ENCODE measurements at places on chromosomes 4 and X.

DNA sequence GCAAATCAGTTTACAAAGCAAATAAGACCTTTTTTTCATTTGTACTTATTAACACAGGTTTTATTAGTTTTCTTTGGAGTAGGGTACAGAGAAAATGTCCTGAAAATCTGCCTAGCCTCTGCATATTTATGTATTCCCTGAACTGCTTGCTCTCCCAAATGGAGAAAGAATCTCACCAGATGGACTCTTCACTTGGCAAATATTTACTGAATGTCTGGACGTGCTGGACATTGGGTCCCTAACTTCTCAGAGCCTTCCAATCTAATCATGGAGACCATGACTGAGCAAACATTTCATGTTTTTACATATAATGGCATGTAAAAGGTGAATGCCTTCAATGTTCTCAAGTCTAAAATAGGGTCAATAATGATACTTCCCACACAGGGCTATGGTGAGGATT lies 126.0 kb downstream of the CHRDL1 start:
- no peak for DNase-seq

DNA sequence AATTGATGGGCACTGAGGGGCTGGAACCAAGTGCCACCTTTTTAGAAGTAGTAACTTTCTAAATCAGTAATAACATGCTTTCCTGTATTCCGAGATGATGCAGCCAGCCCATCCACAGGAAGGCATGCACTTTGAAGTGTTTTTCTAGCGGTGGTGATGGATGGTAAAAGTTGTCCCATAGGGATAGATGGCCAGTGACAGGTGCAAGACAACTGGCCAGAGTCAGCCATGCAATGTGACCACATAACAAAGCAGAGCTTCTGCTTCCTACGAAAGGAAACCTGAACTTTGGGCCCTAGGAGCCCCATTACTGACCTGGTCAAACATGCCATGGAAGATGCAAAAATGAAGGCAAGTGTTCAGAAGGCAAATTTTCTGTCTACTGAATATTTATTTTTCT lies 72.3 kb downstream of the NR3C2 start:
- no peak for DNase-seq

GRCh38 chrX:65932173-65933084 lies 107.5 kb downstream of the VSIG4 start:
- DNase-seq = no peak

- no peak for DNase-seq
These were observed 59.8 kb upstream of the ACSL1 start for GRCh38 chr4:184885602-184886001.

DNA sequence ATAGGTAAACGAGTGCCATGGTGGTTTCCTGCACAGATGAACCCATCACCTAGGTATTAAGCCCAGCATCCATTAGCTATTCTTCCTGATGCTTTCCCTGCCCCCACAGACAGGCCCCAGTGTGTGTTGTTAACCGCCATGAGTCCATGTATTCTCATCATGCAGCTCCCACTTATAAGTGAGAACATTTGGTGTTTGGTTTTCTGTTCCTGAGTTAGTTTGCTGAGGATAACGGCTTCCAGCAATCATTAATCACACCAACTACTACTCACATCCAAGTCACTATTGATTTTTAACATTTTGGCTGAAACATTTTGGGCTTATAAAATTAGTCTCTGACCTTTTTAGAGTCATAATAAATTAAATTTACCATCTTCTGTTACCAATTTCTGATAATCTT lies 205.3 kb downstream of the SPOCK3 start:
- DNase-seq = no peak

GRCh38 chr4:74374561-74375327 lies 9.8 kb downstream of the EREG start:
- DNase-seq = no peak

GRCh38 chr4:119731146-119731742 lies 102.6 kb upstream of the PDE5A start:
- no peak for DNase-seq

DNA sequence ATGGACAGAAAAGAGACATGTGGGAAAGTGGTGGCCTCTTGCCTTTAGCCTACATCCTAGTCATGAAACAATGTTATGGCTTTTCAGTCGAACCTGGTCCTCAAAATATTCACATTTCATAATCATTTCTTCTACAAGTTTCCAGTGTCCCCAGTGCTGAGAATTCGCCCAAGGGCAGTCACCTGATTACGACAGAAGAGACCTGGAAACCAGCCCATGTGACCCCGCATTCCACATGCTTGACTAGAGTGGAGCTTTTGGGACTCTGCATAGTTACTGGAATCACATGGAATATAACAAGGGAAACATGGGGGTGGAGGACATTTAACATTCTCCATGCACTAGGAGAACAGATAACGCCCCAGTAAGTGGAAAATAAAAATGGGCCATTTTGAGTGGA lies 100.1 kb downstream of the PPARGC1A start:
- no peak for DNase-seq

Measured in activated T-cell treated with anti-CD3 and anti-CD28 coated beads, Interleukin-2, amount 50 U/mL, for 1 hour (primary cell).